Hippocampal formation (tissue), 2 donors: ENCODE measurements at places on chromosomes 16 and 17.
A peak's percentile ranks its signal among the peaks of the same experiment; 100 is the strongest.

GRCh38 chr16:70402916-70403659 is 35.8 kb downstream of the ST3GAL2 start:
- no peak for DNase-seq

DNA sequence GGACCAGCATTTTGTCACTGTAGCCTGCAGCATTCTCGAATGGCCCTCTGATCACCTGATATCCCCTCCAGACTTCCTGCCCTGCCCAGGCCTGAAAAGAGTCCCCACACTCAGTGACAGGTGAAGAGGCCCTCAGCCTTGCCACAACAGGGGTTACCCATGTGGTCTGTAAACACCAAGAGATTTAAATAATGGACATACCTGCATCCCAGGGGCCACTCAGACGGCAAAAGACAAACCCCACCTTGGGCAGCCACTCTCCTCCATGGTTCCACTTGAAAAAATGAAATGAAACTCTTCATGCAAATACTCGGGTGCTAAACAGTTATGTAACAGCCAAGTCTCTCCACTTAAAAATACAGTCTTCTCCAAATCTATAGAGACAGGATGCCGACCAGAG is 22.9 kb upstream of the PECAM1 start:
- DNase-seq, result no peak

DNA sequence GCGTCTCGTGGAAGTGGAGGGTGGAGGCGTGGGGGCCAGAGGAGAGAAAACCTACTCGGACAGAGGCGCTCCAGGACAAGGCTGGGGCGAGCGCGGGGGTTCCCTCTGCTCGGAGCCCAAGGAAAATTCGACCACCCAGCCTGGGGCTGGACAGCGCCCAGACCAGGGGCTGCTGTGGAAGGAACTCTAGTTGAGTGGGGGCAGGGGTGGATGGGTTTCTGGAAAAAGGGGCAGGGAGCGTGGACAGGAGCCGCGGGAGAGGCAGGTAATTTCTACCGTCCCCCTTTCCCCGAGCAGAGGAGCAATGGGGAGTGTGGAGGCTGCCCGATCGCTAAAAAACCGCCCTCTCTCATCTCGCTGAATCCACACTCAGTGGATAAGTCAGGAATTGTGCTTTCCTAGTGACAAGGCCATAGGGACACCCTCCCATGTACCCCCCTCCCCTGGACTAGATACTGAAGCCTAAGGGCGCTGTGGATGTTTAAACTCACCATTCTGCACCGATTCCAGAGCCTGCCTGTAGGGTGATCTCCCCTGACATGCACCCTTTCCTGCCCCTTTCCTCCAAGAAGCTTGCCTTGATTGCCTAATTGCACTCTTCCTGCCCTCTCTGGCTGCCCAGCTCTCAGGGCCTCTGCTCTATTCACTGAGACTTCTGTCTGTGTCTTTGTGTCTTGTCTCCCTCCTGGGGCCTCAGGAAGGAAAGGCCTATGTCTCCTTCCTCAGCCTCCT is 90.7 kb upstream of the TMEM97 start:
- DNase-seq, result no peak

DNA sequence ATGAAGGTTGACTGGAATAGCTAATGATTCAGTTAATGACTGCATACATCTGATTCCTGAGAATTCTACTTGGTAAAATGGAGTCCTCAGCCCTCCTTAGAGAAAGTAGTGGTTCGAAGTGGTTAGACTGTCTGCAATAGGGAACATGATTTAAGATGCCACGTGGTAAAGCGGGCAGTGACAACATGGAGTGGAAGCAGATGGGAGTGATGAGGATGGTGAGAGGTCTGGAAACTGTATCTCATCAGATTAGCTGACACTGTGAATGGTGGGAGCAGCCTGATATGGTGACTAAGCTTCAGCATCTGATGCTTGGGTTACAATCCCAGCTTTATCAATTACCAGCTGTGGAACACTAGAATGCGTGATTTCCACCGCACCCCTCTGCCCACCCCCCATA is 8.4 kb downstream of the CDH11 start:
- DNase-seq, result no peak

GRCh38 chr17:8126491-8127066 is 2.7 kb upstream of the HES7 start:
- peak; percentile 21 for DNase-seq

DNA sequence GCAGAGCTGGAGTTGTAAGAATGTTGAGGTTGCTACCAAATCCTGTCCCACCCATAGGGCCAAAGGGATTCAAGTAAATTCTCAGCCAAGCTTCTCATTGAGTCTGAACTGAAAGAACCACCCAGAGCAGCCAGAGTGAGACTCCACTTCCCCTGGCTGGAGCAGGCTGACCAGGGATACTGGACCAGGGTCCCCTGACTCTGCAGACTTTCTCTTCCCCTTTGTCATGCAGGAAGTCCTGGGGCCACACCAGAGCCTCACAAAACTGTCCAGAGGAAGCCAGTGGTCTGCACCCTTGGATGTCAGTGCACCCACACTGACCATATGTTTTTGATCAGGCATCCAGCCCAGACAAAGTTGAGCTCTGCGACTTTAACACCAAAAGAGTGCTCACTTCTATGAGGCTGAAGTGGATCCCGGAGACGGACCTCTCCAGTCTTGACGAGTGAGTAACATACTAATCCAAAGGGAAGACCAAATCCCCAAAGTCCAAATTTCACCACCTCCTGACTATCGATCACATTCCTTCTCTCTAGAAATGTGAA is 4.1 kb downstream of the NXN start:
- DNase-seq, result peak; percentile 16

DNA sequence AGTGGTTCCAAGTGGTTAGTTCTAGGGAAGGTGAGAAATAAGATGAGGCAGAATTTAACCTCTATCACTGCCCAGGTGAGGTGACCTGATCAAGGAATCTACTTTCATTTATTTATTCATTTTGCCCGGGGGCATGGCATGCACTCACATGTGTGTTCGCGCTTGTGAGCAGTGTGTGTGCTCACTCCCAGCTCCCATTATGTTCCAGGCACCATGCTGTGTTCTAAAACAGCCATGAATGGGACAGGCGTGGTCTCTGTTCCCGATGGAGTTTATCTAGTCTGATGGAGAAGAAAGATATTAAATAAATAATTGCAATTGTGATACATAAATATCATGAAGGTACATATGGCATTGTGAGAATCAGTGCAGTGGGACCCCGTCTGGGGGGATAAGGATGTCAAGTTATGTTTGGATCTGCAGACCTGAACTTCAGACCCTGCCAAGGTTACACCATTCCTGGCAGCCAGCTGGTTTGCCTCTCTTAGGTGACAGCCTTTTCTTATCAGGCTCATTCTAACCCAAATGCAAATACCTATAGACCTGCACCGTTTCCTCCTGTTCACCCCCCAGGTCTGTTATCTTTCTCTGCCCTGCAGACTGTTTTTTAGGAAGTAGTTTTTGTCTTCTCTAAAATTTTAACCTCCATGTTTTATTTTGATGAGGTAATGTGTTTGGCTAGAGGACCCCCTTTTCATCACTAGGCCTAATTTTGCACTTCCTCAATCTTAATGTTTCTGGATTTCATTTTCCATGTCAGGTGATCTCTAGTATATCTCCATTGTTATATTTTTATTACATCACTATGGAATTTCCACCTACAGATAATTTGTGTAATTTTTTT is 11.8 kb downstream of the CYB5B start:
- DNase-seq, result no peak

GRCh38 chr16:23857881-23858269 is 22.1 kb downstream of the PRKCB start:
- no peak for DNase-seq

- DNase-seq, result no peak
Observed at GRCh38 chr16:87412371-87412995, 20.3 kb downstream of the MAP1LC3B start.

DNA sequence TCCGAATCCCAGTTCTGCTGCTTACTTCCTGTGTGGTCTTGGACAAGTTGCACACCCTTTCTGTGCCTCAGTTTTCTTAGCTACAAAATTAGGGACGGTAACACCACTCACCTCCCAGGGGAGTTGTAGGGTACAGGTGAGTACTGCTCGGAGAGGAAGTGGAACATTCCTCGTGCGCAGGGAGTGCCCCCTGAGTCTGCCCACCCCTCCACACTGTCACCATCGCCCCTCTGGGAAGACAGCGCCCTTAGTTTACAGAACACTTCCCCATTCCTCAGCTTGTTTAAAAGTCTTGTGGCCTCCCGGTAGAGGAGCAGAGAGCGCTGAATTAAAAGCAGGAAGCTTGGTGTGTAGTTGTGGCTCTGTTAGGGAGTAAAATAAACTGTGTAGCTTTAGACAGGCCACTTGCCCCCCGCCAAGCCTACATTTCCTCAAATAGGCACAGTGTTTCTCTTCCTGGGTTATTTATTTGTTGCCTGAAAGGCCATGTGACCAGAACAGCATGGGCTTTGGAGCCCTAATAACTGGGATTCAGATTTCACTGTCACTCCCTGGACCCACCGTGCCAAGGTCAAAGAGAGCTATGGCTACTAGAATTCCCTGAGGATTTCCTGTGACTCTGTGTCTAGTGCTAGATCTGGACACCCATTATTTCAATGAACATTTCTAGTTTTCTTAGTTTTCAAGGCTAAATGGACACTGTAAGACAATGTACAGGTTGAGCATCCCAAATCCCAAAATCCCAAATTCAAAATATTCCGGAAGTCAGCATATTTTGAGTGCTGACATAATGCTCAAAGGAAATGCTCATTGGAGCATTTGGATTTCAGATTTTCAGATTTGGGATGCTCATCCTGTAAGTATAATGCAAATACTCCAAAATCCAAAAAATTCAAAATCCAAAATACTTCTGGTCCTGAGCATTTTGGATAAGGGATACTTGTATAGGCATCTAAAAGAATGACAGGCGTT is 372.5 kb downstream of the SNX29 start:
- DNase-seq, result no peak

- DNase-seq, result no peak
Observed at GRCh38 chr17:17042384-17042736, at the start of gene MPRIP. Gene MPRIP, plus strand, starts transcription at chr17:17042457. Its CDS starts 392 bp downstream, at chr17:17042849.

GRCh38 chr17:76930107-76930506 is 61.9 kb downstream of the MGAT5B start:
- DNase-seq, result no peak

DNA sequence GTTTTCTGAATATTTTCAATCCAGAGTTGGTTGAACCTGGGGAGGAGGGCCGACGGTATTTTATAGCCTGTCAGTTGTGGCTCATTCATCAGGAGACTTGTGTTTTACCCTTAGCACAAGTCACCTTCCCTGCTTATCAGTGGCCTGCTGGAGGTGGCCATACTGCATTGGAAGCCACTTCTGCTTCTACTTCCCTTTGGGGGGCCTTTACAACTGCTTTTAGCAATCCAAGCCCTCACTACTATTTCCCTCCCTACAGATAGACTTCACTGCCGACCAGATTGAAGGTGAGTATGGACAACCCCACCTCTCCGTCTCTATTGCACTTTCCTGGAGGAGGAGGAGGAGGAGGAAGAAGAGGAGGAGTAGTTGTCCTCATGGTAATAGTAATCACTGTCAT is 4.4 kb downstream of the MYL4 start:
- DNase-seq, result no peak

- DNase-seq, result no peak
Observed at GRCh38 chr16:70696952-70697593, 11.2 kb upstream of the MTSS2 start.
